Skin of body (tissue), 3 donors: ENCODE measurements at places on chromosomes 6 and 20.

- DNase-seq, result no peak
Measured at GRCh38 chr6:25934156-25934555, 3.7 kb upstream of the SLC17A2 start.

DNA sequence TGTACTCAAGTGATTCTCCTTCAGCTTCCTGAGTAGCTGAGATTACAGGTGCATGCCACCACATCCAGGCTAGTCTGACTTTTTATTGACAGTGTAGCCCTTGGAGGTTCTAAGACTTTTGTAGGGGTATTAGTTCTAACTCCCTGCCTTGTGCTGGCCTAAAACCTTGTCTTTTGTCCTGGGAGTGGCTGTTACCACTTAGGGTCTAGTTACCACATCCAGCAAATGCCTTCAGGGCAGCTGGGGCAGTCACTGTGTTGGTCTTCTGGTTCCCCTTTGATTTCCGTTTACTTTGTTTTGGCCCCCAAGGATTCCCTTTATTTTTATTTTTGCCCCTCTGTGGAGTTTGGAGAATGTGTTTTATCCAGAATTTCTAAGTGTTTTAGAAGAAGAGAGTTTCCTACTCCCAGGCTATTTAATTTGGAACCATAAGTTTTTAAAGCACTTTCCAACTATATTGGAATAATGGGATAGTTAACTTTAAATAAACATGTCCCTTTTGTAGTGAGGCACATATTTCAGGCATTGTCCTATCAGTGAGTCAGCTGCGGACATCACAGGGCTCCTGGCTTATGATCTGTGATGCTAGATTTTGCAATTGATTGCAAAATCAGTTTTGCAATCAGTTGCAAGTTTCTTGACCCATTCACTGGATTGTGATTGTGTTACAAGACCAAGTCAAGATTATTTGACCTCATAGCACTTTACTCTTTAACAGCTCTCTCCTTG is 25.0 kb downstream of the IL22RA2 start:
- no peak for DNase-seq

DNA sequence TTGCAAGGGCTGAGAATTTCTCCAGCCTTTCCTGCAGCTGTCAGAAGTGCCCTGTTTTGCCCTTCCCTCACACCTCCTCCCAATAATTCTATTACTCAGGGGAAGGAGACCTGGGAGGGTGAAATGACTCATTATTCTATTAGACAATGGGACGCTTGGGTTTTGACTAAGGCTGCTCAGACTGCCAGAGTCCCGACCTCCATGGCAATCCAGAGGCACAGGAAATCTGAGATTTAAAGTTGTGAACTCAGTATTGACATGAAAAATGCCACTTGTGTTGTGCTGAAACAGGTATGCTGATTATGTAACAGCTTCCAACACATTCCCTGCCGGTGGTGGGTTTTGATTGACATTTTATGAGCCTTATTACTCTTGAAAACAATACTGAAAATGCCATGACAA is 625.9 kb upstream of the FLRT3 start:
- DNase-seq, result no peak

- no peak for DNase-seq
Measured at GRCh38 chr20:58544891-58545290, 29.7 kb upstream of the APCDD1L start.

- DNase-seq, result peak; percentile 83
Measured at GRCh38 chr6:21845018-21845417, 251.5 kb downstream of the SOX4 start.

DNA sequence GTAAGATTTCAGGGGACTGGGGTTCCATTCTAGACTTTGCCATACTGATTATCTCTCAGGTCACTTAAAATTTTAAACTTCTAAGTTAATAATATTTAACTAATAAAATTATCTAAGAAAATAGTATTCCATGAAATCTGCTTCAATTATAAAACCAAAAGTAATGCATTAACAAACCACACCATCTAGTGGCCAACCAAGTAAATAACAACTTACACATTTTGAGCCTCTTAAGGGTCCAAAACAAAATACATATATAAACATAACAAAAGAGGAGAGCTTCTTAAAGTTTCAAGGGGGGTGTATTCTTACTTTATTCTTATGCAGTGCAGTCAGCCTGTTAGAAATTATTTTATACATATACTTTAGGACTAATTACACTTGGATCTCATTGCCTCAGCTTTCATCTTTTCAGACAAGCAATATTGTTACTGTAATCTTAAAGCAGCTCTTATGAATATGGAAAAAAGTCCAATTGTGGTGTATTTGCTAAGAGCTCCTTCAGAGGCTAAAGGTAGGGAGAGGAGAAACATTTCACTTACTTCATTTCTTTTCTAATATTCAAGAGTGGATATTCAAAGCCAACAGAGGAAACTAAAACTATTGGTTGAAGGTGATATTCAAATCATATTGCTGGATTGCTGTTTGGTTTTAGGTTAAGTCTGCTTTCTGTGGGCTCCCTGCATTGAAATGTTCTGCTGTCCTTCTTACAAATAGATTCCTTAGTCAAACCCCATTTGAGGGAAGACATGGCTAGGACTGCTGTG is 199.7 kb upstream of the SIM1 start:
- peak; percentile 11 for DNase-seq

DNA sequence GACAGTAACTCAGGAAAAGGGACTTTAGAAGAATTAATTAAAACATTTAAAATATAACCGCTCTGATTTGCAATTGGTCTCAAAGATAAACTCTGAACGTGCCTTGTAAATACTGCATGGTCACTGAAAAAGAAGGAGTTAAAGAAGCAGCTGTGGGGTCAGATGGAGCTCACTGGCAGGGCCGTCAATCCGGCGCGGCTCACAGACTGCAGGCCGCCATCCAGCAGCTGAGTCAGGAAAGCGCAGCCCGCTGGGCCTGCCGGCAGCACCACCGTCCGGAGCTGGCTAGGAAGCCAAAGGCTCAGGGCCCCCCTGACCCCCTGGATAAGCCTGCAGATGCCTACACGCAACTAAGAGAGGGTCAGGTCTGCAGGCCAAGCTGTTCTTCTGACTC is 54.2 kb upstream of the FRMD1 start:
- peak; percentile 43 for DNase-seq

DNA sequence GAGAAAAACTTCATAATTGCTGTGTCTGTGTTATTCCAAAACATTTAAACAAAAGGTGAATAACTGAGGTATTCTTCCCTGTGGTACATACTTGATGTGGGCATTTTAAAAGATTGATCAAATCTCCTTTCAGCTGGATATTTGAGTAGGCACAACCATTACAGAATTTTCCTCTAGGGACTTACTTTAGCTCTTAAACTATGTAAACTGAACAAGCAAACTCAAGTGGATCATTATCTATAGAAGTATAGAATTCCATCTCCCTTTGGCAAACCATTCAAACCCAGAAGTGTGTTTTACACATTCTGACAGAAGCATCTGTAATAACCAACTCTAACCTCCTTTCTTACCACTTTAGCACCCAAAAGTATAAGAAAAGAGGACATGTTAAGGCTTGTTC is 241.4 kb downstream of the ESR1 start:
- DNase-seq, result no peak

- DNase-seq, result peak; percentile 45
Measured at GRCh38 chr20:10922506-10922905, 248.7 kb upstream of the JAG1 start.

DNA sequence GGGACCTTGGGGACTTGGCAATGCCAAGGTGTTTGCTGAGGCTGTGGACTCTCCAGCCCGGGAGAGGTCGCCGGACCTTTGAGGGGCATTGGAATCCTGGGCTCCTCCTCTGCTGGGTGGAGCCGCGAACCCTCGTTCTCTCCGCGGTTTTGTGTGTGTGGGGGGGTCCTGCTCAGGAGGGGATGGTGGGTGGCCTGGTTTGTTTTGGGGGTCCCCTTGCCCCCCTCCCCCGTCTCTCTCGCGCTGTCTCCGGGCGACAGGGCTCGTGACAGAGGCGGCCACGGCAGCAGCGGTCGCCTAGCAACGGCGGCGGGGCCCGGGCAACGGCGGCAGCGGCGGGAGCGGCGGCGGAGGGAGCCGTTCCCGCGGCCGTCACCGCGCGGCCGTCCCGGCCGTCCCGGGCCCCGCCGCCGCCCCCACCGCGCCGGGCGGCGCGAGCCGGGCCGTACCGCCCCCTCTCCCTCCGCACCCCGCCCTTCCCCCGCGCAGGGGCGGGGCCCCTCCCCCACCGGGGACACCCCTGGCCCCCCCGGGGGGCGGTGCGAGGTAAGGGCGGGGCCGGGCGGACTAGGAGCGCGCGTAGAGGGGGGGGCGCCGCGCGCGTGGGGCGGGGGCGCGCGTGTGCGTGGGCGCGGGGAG is 7.8 kb downstream of the SYNGAP1 start:
- no peak for DNase-seq

- DNase-seq, result no peak
Measured at GRCh38 chr6:157106487-157106886, 216.8 kb downstream of the TMEM242 start.

GRCh38 chr20:33733654-33734576 is 2.1 kb downstream of the ZNF341 start:
- DNase-seq, result peak; percentile 54

DNA sequence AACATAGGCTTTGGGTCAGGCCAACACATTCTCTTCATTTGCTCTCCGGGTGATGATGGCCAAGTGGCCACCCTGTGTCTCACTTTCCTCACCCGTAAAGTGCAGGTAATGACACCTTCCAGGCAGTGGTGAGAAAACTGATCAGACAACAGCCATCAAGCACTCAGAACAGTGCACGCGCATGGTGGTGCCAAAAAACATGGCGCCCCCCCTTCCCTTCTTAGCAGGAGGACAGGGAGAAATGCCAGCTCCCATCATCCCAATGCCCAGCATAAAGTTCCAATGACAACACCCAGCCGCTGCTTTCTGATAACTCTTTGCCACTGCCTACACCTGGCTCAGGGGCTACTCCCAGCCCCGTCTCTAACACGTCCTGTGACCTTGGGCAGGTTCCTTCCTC is 8.4 kb downstream of the BPIFB1 start:
- no peak for DNase-seq

GRCh38 chr20:52275181-52275691 is 83.7 kb upstream of the ZFP64 start:
- peak; percentile 59 for DNase-seq

DNA sequence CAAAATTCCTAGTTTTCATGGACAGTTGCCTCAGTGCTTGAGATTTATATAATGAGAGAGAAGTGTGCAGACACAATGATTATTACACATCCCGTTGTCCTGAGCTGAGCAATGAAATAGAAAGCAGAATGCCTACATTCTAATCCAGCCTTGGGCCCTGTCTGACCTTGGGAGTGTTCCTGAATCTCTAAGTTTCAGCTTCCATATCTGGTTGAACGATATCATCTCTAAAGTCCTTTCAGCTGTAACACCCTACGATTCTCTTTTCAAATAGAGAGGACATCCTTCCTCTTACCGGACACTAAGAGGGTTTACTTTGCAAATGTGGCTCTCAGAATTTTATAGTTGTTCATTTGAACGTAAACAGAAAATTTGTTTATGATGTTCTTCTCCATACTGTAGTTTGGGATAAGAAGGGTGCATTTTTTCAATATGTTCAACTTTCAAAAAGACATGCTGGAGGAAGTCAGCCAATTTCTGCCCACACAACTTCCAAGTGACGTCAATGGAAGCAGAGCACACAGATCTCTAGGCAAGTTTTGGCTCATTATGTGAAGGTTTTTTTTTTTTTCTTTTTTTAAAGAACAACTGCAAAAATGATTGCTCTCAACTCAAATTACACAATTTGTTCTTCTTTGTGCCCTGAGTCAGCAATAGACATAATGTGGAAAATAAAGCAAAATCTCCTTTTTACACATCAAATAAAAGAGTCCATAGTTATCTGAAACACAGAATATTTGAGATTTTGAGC is 50.4 kb downstream of the PDE7B start:
- DNase-seq, result peak; percentile 77

DNA sequence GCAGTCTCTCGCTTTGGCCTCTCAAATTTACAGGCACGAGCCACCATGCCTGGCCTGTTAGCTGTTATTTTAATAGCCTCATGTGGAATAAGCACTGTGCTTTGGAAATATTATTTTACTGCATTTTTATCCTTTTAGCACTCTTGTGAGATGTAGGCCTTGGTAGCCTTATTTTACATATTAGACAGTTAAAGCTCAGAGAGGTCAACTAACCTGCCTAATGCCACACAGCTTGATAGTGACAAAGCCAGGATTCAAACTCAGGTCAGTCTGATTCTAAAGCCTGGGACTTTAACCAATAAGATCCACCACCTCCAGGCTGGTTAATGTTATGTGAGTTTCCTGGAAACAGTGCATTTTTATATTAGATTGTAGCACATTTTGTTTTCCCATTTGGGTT is 9.5 kb downstream of the TNFAIP3 start:
- DNase-seq, result no peak

DNA sequence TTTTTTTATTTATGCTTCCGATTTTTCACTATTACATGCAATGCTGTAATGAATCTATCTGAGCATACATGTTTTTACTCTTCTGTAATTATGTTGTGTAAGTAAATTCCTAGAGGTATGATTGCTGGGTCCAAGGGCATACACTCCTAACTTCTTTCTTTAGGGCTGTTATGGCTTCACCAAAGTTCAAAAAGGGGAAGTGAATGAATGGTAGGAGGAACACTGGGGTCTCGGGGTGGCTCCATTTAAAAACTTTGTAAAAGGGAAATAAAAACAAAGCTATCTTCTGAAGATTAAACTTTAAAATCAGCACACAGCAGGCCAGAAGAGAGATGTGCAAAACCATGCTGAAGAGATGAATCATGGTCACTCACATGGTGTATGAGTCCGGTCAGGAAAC is 289.1 kb upstream of the SUPT3H start:
- no peak for DNase-seq

GRCh38 chr6:44030812-44031454 is 96.3 kb downstream of the MRPL14 start:
- no peak for DNase-seq

DNA sequence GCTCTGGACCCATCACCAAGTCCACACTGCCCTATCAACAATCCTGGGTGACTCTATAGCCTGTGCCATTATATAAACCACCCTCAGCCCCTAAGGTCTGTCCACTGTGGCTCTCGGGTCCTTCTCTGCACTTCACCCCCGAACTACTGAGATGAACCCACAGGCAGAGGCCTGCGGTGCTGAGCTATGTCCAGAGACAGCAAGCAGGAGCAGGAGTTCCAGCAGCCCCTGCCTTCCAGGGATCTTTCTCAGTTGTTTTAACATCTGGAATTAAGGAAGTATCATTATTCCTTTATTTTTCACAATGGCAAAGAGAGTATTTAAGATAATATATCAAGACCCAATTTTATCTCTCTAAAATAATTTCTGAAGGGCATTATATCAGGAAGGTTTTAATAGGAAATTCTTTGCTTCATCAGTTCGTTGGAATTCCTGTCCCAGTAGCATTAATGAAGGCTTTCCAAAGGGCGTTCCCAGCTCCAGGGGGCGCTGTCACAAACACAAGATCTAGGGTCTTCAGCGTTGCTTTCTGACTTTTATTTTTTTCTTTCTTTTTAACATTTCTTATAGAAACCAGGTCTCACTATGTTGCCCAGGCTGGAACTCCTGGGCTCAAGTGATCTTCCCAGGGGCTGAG is 27.3 kb downstream of the RRBP1 start:
- DNase-seq, result no peak
